Endothelial cell (in vitro differentiated cells): ENCODE measurements at places on chromosomes 13 and 19.

DNA sequence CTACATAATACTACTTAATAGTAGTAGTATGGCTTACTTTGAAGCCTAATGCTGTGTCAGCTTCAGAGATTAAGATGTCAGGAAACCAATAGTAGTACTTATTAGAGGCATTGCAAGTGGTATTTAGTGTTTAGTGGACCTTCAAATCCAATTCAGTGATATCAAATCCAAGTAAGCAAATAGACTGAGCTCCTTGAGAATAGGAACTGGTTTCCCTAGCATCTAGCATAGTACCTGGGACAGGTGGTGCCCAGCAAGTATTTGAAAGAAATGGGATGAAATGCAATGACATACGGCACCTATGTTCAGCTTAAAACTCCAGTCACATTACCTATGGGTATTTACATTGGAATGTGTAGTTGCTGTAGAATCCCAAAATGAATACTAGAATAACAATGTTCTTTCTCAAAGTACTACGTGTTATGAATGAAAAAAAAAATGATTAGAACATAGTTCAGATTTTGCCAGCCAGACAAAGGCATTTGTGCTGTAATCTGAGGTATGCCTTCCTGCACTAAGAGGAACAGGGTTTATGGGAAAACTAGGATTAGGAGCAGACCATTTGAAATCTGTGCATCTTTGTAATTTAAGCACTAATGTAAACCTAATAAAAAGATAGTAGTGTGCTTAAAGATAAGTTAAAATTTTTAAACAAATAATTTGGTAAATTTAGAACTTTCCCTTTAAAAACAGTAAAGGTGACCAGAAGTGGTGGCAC lies 17.1 kb downstream of the LSM14A start:
- no peak for DNase-seq
- H3K27me3 ChIP-seq, result no peaks in the 10 kb centered on the region
- H3K4me1 ChIP-seq, result peaks cover 13% of the 10 kb centered on the region
- H3K36me3 ChIP-seq, result peaks cover 3% of the 10 kb centered on the region
- H3K27ac ChIP-seq, result no peak overlapping the region

DNA sequence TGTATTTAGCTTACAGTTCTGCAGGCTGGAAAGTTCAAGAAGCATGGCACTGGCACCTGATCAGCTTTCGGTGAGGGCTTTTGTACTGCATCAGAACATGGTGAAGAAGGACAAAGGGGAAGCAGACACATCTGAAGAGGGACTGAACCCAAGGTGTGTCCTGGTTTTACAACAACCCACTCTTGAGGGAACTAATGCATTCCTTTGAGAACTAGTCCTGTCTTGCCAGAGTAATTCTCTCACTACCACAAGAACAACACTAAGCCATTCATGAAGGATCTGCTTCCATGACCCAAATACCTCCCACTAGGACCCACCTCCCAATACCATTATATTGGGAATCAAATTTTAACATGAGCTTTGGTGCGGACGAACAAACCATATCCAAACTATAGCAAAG lies 93.6 kb downstream of the RFC3 start:
- DNase-seq, result no peak
- H3K4me1 ChIP-seq, result peaks cover 5% of the 10 kb centered on the region
- H3K4me3 ChIP-seq, result no peak overlapping the region
- H3K27me3 ChIP-seq, result peaks cover 1% of the 10 kb centered on the region
- no peak overlapping the region for H3K27ac ChIP-seq

GRCh38 chr13:73416093-73416492 lies 357.3 kb downstream of the KLF5 start:
- no peaks in the 10 kb centered on the region for H3K27me3 ChIP-seq
- DNase-seq, result no peak

DNA sequence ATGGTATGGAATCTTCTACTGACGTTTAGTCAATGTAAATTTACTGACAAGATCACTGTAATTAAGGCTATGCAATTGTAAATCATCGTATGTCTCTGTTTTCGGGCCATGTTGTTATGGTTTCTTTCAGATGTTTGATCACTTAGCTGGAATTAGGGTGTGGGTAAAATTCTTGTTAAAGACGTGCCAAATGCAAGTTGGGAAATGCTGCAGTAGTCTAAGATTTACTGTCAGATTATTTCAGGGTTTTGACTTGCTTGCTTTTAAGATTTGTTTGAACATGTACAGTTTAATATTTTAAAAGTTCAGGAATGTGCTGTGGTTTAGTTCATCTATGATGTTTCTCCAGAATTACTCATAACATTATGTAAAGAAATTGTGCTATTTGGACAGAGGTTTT lies 10.8 kb downstream of the NDFIP2 start:
- DNase-seq, result no peak
- peaks cover 51% of the 10 kb centered on the region for H3K4me1 ChIP-seq
- no peak overlapping the region for H3K4me3 ChIP-seq
- no peaks in the 10 kb centered on the region for H3K36me3 ChIP-seq
- no peaks in the 10 kb centered on the region for H3K27me3 ChIP-seq

DNA sequence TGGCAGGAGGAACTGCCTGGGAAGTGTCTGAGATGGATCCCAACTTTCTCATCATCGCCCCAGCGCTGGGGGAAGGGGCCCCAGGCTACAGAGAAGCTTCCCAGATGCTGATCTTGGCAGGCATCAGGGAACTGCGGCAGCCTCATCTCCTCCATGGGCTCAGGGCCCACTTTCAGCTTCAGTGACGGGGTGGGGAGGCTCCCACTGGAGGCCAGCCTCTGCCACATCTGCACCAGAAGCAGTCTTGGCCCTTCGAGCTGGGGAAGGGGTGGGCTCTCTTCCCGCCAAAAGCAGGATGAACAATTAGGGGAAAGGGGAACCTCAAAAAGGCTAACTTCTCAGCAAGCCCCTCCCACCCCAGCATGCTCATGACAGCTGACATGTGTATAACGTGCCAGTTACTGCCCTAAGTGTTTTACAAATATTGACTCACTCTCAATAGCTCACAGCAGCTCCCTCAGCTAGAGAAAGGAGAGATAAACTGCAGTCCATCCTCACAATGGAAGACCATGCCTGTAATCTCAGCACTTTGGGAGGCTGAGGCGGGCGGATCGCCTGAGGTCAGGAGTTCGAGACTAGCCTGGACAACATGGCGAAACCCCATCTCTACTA lies 7.1 kb upstream of the S1PR2 start:
- no peak overlapping the region for H3K4me3 ChIP-seq
- H3K27me3 ChIP-seq, result no peaks in the 10 kb centered on the region
- H3K27ac ChIP-seq, result no peak overlapping the region
- H3K36me3 ChIP-seq, result no peaks in the 10 kb centered on the region
- no peak for DNase-seq
- H3K4me1 ChIP-seq, result peaks cover 7% of the 10 kb centered on the region

- no peaks in the 10 kb centered on the region for H3K36me3 ChIP-seq
- no peak overlapping the region for H3K27ac ChIP-seq
- H3K4me3 ChIP-seq, result no peak overlapping the region
- no peak for DNase-seq
- peaks cover 1% of the 10 kb centered on the region for H3K27me3 ChIP-seq
- H3K4me1 ChIP-seq, result peaks cover 5% of the 10 kb centered on the region
Measured at GRCh38 chr13:47903836-47904235, 97.2 kb downstream of the SUCLA2 start.

DNA sequence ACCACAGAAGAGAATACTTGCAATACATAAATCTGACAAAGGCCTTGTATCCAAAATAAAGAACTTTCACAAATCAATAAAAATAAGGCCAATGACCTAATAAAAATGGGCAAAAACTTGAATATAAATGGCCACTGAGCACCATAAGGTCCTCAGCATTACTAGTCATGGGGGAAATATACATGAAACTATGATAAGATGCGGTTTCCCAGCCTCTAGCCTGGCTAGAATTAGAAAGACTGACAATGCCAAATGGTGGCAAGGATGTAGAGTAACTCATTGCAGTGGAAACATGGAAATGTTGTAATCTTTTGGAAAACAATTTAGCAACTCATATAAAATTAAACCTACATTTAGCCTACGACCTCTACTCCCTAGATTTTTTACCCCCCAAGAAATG lies 227.1 kb downstream of the GGACT start:
- no peak overlapping the region for H3K4me3 ChIP-seq
- no peak overlapping the region for H3K27ac ChIP-seq
- no peaks in the 10 kb centered on the region for H3K36me3 ChIP-seq
- peaks cover 4% of the 10 kb centered on the region for H3K4me1 ChIP-seq
- no peaks in the 10 kb centered on the region for H3K27me3 ChIP-seq
- no peak for DNase-seq
